Pons (tissue), 1 donor: ENCODE measurements at places on chromosomes 11 and 22.

- no peak for DNase-seq
These were observed 8.5 kb upstream of the XBP1 start for GRCh38 chr22:28808716-28809355.

DNA sequence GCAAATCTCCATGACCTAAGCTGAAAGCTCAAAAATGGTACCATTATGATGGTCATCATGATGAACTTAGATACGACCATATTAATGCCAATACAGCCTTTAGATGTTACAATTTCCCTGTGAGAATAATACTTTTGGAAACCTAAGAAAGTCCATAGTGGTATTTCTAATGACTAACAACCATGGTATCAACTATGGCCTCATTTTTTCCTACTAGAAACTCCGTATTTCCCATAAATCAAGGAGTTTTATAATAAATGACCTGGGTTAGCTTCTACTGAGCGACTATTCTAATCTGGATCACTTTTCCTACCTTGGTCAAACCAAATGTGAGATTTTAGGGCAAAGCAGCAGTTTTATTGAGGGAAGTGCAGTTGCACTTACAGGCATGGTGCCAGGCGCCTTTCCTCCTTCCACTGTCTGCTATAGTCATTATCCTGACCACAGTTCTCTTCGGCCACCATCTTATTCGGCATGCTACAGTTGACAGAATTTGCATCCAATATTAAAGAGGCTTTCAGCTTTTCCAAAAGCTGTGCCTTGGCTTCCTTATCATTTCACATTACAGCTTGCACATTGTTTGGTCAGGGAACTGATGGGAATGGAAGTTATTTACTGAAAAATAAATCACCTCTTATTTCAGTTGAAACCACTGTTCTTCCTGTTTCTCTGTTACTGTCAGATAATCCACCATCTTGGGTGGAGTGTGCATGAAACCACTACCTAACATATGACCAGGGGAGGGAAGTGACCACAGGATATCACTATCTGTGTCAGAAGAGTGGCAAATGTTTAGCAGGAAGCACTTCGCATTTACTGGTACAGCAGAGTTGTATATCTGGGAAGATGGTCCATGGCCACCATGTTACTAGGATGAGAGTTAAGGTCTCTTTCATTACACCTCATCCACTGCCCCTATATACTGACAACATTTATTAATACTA lies 74.5 kb upstream of the PICALM start:
- DNase-seq = no peak

DNA sequence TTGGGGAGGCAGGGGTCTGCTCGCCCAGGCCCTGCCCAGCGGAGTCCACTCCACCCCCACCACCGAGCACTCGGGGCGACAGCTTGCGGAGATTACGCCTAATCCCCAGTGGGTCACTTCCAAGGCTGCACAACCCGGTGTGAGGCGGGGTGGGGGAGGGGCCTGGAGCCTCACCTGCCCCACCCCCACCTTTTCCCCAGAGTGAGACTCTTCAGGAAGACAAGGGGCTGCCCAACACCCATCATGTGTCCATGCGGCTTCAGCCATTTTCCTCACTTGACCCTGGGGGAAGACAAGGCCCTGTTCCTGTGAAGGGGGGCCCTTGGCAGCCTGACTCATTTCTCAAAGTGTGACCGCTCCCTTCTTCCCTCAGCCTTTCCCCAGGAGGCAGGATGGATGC lies 12.5 kb downstream of the SYNGR1 start:
- no peak for DNase-seq

- no peak for DNase-seq
These were observed 2.6 kb downstream of the VSIG10L2 start for GRCh38 chr11:125948278-125949051.

- DNase-seq = no peak
These were observed 5.9 kb upstream of the PHF21A start for GRCh38 chr11:46127150-46127638.

- peak; percentile 38 for DNase-seq
These were observed 37.5 kb upstream of the NNMT start for GRCh38 chr11:114258696-114259095.

GRCh38 chr11:87141980-87142514 lies 104.3 kb downstream of the TMEM135 start:
- no peak for DNase-seq

DNA sequence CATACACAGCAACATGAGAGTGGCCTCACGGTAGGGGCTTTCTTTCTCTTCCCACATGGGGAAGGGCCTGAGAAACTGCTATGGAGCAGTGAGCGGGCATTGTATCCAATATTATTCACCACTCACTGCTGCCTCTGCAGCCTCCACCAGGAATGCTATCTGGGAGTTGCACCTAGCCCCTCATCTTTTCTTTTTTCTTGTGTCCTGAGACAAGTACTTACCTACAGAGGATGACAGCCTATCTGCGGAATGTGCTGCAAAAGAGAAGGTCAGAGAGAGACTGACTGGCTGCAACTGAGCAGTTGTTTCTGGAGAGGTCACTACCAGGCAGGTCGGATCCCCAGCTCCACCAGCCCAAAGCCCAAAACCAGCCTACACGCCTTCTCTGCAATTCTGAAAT lies 52.1 kb upstream of the HTATIP2 start:
- DNase-seq = no peak

DNA sequence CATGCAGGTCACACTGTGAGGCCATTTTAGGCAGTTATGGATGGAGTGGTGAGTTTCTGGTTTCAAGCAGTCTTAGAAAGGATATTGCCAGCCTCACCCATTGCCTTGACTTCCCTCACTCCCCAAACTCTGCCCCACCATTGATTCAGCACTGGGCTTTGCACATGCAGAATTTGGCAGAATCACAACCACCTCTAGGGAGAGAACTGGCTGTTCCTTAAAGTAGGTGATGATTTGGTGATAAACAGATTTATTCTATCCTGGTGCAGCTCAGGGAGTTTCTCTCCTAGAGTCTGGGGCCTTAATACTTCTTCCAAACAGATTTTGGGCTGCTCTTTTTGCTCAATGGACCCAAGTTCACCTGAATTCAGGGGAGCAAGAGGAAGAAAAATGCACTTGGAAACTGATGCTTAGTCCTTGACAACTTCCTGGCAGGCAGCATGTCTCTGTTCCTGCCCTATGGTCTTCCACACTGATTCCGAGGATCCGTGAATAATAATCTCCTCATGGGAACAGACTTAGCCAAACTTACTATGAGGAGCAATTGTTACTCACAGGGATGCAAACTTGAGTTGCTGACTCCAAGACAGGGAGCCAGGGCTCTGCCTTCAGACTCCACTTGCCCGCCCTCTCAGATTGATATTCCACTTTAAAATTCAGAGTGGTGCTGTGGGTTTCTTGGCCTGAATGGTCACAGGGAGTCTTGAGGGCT lies 129.7 kb upstream of the PARVA start:
- no peak for DNase-seq

DNA sequence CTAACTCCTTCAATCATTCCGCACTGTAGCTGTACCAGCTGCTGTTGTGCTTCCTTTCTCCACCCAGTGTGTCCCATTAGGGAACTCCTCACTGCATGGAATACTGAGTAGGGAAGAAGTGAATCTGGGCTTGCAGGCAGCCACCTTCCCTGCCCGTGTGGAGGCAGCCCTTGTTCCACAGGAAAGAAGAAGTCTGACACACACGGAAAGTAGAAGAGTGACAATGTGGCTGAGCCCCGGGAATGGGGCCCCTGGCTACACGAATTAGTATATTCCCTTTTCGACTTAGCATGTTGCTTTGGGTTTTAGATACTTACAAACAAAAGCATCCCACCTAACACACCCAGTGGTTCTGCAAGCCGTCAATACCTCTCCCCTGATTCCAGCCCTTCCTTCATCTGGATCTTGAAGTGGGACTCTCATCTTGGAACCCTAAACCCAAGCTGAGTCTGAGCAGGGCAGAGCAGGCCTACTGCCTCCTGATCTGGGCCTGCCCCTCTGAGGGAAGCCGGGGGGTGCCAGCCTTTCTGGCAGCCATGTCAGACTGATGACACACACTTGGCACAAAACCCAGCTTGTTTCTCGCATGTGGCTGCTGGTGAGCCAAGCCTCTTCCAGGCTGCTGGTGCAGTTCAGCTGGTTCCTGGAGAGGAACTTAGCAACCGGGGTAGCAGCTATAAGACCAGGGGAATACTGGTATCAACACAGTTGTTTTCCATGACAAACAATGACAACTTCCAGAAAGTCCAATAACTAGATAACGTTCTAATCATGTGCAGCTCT lies 71.6 kb downstream of the C11orf58 start:
- DNase-seq = peak; percentile 84

- DNase-seq = peak; percentile 56
These were observed 8.0 kb downstream of the TMEM86A start for GRCh38 chr11:18706330-18707243.

- DNase-seq = no peak
These were observed 24.6 kb upstream of the GRAMD4 start for GRCh38 chr22:46595545-46595944.

GRCh38 chr22:27879923-27880322 lies 39.1 kb downstream of the PITPNB start:
- DNase-seq = peak; percentile 51

- no peak for DNase-seq
These were observed 1.7 kb upstream of the MS4A7 start for GRCh38 chr11:60376601-60377000.

GRCh38 chr22:35214968-35215367 lies 42.3 kb upstream of the HMGXB4 start:
- DNase-seq = no peak

- DNase-seq = no peak
These were observed 41.5 kb downstream of the DDX6 start for GRCh38 chr11:118749429-118749828.

- DNase-seq = peak; percentile 25
These were observed 1.1 kb downstream of the EWSR1 start for GRCh38 chr22:29269230-29269604.

GRCh38 chr11:44622721-44623258 lies 57.3 kb downstream of the CD82 start:
- DNase-seq = no peak

DNA sequence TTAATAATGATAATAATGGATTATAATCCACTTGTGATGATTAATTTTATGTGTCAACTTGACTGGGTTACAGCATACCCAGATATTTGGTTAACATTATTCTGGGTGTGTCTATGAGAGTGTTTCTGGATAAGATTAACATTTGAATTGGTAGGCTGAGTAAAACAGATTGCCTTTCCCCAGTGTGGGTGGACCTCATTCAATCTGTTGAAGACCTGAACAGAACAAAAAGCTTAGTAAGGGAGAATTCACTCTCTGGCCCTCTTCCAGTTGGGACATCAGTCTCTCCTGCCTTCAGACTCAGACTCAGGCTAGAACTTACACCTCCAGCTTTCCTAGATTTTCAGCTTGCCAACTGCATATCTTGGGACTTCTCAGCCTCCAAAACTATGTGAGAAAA lies 37.3 kb upstream of the RRAS2 start:
- no peak for DNase-seq

- DNase-seq = no peak
These were observed 1.5 kb upstream of the PLCB3 start for GRCh38 chr11:64249563-64250414.

- peak; percentile 95 for DNase-seq
These were observed 4.0 kb upstream of the HMOX1 start for GRCh38 chr22:35376728-35377472.

DNA sequence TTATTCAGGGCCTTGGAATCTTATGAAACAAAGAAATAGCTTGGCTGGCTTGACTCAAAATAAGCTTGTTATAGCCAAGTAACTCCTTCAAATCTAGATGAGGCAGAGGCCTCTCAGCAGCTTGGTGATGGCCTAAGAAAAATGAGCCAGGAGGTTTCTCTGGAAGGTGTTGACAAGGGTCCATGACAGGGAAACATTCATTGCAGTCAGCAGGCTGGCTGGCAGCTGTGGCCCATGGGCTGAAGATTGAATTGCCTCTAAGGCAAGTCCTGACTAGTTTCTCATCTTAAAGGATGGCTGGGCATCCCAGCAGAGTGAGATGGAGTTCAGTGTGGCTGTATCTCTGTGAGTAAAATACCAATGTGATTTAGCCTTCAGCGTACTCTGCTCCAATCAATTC lies 441.0 kb downstream of the NELL1 start:
- no peak for DNase-seq

DNA sequence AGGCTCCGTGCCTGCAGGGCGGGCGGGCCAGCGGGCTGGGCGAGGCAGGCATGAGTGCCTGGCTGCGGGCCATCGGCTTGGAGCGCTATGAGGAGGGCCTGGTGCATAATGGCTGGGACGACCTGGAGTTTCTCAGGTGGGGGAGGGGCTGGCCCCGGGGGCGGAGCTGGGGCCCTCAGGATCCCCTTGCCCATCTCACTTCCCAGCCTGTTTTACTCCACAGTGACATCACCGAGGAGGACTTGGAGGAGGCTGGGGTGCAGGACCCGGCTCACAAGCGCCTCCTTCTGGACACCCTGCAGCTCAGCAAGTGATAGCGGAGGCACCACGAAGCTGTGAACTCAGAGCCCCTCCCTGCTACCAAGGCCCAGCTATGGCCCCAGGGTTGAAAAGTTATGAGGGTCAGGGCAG lies 5.9 kb downstream of the PHOX2A start:
- DNase-seq = peak; percentile 37

DNA sequence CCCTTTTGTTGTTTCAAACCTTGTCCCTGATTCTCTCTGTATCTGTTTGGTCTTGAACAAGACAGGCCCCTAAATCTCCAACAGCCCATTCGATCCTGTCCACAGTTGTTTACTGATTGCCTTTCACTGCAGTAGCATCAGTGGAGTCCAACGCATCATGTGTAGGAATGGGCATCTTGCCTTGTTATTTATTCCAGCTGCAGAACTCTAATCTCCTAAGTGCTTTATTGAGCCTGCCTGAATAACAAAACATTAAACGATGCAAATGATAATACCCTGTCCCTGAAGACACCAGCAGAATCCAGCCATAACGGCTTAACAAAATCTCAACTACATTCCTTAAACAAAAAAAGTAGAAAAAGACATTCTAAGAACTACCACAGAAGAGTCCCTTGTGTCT lies 50.1 kb downstream of the SLC35F2 start:
- DNase-seq = no peak
